Endodermal cell (in vitro differentiated cells): ENCODE measurements at places on chromosomes 13 and 19. TPM values are rescaled to one million over a fixed set of nuclear protein-coding genes. Genes with fewer than 3 reads are reported as not detected.

DNA sequence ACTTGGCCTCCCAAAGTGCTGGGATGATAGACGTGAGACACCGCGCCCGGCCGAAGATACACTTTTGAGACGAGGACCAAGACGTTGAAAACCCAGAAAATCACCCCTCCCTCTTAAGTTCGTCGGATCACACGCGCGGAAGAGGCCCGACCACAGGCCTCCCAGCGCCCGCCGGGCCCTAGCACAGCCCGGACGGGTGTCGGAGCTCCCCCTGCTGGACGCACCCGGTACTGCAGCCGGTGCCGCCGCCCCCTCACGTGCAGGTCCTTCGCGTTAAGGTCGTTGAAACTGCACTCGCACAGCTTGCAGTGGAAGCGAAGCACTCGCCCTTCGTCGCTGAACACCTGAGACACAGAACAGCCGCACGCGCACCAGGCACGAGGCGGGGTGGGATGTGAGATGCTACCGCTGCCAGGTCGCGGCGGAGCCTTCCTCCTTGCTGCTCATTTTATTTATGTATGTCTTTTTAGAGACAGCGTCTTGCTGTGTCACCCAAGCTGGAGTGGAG, 35.7 kb upstream of the MATK start:
- DNase-seq = peak; percentile 95

Gene SLC6A16
- 2.6 to 6.2 TPM (median 3.4 TPM) in 3 replicates for total RNA-seq

- DNase-seq = no peak
These were observed 502.7 kb downstream of the UQCRFS1 start for GRCh38 chr19:28710278-28710677.

- DNase-seq = no peak
These were observed 200.2 kb downstream of the KCNRG start for GRCh38 chr13:50215399-50215798.

DNA sequence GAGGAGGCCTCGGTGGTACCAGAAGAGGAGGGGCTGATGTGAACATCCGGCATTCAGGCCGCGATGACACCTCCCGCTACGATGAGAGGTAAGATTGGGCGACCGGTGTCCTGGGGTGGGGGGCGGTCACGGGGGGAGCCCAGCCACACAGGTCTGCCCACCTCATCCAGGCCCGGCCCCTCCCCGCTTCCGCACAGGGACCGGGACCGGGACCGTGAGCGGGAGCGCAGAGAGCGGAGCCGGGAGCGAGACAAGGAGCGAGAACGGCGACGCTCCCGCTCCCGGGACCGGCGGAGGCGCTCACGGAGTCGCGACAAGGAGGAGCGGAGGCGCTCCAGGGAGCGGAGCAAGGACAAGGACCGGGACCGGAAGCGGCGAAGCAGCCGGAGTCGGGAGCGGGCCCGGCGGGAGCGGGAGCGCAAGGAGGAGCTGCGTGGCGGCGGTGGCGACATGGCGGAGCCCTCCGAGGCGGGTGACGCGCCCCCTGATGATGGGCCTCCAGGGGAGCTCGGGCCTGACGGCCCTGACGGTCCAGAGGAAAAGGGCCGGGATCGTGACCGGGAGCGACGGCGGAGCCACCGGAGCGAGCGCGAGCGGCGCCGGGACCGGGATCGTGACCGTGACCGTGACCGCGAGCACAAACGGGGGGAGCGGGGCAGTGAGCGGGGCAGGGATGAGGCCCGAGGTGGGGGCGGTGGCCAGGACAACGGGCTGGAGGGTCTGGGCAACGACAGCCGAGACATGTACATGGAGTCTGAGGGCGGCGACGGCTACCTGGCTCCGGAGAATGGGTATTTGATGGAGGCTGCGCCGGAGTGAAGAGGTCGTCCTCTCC, 6.3 kb upstream of the LIN7B start:
- DNase-seq = no peak

Gene TUBA3C
- not detected in 3 replicates for total RNA-seq

DNA sequence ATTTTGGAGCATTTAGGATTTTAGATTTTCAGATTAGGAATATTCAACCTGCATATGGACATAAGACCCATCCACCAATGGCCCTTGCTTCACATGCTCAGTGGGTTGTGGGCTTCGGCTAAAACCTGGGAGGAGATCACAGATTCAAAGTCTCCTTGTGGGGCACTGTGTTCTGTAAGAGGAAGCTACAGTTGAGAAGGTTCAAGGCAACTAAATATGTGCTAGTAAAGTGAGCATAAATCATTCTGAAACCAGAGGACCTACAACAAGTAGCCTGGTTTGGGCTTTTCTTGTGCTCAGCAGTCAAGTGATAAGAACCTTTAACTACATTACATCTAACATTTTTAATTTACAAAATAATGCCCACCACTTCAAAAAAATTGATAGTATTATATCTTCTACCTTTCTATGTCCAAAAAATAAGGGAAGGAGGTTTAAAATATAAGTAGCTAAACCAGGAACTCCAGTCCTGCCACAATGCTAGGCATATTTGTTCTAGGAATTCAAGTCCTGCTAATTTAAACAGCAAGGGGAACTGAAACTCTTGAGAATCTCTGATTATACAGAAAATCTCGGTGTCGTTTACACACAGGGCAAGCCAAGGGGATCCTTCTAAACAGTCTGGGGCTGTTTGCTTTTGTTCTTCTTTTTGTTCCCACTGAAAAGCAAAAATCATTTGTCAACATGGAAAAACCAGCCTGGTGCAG, 36.6 kb downstream of the FOXO1 start:
- DNase-seq = no peak

Gene WASF3
- 18.8 and 20.5 TPM in 2 replicates for total RNA-seq

- DNase-seq = no peak
These were observed 13.2 kb downstream of the KDELR1 start for GRCh38 chr19:48378194-48378570.

Gene MED16
- 69.1 to 91.8 TPM (median 75.8 TPM) in 3 replicates for total RNA-seq

Gene EFNA2
- total RNA-seq = 23.5 to 31.9 TPM (median 28.6 TPM) in 3 replicates

Gene ZNF613
- total RNA-seq = 13.7 and 17.5 TPM in 2 replicates

GRCh38 chr13:41312176-41312500, 1.1 kb downstream of the NAA16 start:
- peak; percentile 55 for DNase-seq

DNA sequence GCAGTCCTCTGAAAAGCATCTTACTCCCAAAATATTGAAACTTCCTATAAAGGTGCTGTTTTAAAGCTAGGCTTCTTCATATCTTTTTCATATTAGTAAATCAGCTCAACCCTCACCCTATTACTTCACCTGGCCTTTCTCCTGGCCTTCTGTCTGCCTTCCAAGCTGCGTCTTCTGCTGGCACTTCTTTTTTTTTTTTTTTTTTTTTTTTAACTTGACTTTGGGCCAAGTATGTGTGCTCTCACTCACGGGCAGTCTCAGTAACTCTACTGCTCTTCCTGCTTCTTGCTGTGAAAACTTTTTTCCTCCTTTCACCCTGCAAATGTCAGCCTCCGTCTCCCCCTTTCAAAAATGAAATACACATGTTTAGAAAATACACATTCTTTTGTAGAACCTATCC, 41.2 kb upstream of the KCTD4 start:
- no peak for DNase-seq

DNA sequence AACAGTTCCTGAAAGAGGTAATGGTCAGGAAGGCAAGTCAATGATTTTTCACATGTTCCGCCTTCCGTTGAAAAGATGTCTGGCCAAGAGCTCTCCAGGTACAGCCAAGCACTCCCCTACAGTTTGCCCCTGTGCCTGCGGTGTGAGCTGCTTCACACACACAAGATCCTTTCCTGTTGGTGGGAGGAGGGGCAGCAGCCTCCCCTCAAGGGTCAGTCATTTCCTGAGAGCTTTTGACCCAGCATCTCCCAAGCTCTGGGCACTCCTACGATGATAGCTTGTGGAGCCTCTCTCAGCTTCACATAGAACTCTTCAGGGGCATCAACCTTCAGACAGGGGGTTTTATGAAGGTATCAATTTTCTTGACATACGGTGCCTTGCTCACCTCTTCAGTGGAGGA, 86.9 kb downstream of the DOCK9 start:
- peak; percentile 69 for DNase-seq

- peak; percentile 41 for DNase-seq
These were observed 933.7 kb upstream of the SLITRK5 start for GRCh38 chr13:86737334-86737932.

Gene ZNF528
- 0.42 to 2.9 TPM (median 1.1 TPM) in 3 replicates for total RNA-seq

DNA sequence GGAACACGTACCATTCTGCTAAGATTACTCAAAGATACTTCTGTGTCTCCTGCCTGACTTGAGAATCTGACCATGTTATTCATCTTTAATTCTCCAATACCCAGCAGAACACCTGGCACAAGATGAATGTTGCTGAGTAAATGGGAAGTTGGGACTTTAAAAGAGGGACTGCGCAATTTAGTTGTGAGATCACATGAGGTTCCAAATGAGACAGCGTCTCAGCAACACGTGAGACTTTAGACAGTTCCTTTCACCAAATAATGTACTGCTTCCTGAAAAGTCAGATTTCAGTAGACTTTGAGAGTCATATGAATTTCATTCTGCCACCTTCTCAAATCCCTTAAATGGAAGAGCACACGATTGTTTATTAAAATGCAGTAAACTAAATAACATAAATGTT, 36.7 kb downstream of the DOCK9 start:
- DNase-seq = no peak

- DNase-seq = peak; percentile 99
These were observed at the start of gene RFX2 for GRCh38 chr19:6110360-6110977. Gene RFX2, minus strand, starts transcription at chr19:6110500. Its CDS starts 63,004 bp downstream, at chr19:6047496.

Gene FUT6
- total RNA-seq = not detected in 3 replicates

DNA sequence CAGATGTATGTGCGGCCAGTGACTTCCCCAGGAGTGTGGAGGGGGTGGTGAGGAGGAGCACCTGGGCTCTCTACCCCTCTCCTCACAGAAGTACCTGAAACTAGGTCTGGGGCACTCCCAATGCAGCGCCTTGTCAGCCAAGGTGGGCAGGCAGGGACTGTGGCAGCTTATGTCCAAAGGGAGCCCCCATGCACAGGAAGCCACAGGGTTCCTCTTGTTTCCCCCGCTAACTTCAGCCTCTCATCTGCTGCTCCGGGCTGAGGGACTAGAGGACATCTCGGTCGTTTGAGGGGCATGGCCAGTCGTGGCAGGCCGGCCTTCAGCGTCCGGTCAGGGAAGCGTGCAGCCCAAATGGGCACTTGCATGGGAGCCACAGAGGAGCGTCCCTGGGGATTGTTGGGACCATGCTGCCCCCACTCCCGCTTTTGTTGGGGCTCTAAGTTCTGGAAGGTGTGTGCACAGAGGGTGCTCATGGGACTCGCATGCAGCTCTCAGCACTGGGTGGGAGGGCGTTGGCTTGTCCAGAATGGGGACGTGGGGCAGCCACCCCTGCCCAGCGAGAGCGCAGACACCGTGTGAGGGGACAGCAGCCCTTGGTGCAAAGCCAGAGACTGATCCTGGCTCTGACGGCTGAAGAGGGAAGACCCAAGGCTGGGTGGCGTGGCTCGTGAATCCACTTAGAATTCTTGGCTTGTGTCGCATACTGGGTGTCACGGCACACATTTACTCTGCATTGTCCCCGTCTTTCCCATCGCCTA, 16.6 kb upstream of the NPAS1 start:
- DNase-seq = no peak

GRCh38 chr13:50779443-50780200, 63.9 kb downstream of the DLEU7 start:
- peak; percentile 77 for DNase-seq
